ENCODE measurements at places on chromosomes 1 and 21.

DNA sequence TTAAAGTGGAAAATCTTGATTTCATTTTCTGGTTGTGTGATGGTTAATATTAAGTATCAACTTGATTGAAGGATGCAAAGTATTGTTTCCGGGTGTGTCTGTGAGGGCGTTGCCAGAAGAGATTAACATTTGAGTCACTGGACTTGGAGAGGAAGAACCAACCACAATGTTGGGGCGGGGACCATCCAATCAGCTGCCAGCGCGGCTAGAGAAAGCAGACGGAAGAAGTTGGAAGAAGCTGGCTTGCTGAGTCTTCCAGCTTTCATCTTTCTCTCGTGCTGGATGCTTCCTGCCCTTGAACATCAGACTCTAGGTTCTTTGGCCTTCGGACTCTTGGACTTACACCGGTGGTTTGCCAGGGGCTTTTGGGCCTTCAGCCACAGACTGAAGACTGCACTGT is 832.6 kb upstream of the TMPRSS15 start:
- DNase-seq, result no peak

- no peak for DNase-seq
Measured at GRCh38 chr1:185694081-185694480, 40.1 kb upstream of the HMCN1 start.

DNA sequence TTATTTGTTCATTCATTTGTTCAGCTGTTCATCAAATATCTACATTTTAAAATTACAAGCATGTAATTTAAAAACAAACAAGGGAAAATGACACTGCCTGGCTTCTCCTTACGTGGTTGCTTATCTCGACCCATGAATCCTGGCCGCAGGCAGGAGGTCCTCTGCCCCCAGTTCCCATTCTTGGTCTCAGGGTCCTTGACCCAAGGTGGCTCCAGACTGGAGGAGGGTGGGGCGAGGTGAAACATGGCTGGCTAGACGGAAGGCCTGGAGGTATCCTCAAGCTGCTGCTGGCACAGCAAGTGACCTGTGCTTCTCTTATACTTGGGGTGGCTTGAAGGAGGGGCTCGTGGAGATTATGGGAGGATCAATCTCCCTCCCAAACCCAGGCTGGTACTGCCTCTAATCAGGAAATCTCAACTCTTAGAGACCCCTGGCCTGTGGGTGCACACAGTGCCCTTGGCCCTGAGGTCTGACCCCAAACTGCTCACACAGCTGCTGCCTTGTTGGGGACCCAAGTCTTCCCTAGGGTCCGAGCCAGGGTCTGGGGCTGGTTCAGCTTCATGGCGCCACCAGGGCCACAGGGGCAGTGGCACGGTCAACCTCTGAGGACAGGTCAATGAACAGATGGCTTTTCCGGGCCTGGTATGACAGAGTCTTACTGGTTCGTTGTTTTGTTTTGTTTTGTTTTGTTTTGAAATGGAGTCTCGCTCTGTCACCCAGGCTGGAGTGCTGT is 63.7 kb downstream of the SCCPDH start:
- DNase-seq, result no peak

DNA sequence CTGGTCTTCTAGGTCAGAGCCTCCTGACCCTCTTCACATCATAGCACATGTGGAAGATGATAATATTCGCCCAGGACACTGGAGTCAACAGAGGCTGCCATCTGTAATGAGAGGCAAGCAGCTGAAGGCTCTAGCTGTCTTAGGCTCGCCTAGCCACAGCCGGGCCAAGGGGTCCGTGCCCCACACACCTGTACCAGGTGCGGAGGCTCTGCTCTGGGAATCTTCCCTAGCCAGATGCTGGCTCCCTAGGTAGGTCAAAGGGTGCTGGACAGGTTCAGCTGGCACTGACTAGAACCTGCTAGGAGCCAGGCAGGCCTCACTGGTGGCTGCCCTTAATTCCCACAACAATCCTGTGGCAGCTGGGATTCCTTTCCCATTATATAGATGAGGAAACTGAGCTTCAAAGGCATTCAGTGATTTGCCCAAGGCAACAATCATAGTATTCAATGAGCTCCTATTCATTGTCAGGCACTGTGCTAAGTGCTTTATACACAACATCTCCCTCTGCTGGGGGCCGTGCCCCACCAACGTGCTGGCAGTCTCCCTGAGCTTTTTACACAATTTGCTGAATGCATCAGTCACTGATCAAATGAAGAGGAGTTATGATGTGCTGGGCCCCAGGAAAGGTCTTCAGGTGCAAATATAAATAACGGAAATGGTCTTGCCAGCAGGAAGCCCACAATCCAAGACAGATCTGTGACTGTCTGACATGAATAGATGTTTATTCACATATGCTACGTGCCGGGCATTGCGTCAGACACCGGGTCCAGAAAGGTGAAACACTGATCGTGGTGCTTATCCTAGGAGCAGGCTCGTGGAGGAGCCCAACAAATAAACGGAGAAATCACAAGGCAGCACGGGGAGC is 58.0 kb downstream of the DDX20 start:
- no peak for DNase-seq

- no peak for DNase-seq
Measured at GRCh38 chr1:156859523-156860112, 701 bp upstream of the INSRR start.

DNA sequence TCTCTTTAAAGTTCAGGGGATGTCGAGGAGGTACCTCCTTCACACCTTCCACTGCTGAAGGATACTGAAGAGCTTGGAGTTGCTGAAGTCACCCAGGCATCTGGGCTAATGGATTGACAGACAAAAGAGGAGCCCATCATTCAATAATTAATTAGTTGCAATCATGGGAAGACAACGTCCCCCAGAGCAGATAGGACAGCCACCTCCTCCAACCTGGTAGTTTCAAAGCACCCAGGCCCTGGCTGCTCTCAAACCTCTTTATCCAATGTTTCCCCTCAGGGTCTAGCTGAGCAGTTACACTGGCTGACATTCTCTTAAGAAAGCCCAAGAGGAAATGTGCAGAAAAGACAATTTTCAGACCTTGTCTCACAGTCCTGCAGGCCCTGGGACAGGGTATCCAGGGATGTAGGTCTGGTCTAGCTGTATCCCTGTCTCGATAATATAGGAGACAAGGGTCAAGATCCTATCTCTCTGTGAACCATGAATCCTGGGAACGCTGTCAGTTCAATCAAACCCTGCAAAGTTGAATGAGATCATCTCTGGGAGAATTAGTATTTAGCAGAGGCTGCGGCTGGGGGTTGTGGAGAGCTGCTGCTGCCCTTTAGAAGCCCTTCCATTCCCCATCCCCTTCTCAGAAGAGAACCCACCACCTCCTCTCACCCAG is 1.1 kb downstream of the TSPAN2 start:
- DNase-seq, result no peak

GRCh38 chr1:84570436-84571149 is 3.6 kb downstream of the CTBS start:
- no peak for DNase-seq

DNA sequence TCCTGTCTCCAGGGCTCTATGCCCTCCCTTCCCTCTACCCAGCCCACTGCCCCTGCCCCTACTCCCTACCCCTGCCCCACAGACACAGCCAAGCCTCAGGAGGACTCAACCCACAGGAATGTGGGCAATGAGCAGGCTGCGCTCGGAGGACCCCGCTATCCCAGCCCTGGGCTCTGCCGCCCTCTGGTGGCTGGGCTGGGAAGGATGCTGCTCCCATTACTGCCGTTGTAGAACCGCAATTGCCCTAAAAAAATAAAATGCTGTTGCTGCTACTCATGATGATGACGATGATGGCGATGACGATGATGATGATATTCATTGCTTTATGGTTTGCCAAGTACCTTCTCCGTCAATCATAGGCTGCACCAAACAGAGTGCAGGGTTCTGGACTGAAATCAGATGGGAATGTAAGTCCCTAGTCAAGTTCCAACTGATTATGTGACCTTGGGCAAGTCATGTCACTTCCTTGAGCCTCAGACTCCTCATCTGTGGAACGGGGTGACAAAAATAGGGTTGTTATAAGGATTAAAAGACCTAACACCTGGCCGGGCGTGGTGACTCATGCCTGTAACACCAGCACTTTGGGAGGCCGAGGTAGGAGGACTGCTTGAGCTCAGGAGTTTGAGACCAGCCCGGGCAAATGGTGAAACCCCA is 24.6 kb downstream of the ARHGEF19 start:
- peak; percentile 69 for DNase-seq

DNA sequence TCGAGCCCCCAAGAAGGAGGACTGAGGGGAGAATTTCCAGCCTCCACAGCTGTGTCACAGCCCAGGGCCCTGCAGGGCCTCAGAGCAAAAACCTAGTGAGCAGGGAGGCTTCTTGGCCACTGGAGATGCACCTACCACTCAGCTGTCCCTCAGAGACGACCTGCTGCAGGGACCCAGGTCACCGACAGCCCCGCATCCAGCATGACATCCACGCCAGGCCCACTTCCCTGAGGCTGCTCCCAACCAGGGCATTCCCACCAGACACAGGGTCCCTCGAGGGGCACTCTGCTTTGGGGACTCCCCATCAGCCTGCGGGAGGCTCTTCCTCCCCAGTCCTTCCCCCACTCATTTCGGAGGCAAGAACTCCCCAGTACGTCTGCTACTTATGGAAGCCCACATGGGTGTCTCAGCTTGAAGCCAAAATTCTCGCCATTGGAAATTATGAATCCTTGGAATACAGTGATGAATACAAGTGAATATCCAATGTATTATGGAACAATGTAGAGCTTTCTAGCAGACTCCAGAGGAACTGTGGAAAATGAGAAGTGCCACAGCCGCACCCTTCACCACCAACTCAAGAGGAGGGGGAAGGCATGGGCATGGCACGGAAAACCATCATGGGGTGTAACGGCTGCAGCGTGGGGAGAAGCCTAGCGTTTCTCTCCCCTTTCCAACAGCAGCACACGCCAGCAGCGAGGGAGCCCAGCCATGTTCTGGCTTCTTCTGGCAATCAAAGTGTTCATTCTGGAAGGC is 6.9 kb downstream of the TFF3 start:
- no peak for DNase-seq

DNA sequence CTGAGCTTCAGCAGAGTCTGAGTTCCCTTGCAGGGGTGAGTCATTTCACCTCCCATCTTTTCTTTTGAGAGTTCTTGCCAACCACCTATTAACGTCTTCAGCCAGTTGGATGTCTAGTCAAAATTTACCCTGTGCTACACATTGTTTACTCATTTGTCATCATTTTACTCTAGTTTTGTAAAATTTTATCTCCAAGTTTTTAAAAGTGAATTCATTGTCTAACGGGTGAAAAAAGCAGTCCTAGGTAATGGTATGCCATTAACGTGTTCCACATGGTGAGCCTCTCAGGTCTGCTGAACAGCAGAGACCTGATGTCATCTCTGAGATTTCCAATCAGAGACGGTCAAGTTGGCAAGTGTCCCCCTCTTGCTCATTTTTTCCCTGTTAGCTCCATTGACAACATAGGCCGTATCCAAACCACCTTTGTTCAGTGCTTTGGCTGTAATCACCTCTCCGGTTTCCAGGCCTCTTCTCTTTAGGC is 85.4 kb downstream of the TBX15 start:
- DNase-seq, result no peak

GRCh38 chr1:221699577-221699976 is 42.3 kb downstream of the DUSP10 start:
- no peak for DNase-seq

- no peak for DNase-seq
Measured at GRCh38 chr1:172746091-172746949, 87.4 kb downstream of the FASLG start.

DNA sequence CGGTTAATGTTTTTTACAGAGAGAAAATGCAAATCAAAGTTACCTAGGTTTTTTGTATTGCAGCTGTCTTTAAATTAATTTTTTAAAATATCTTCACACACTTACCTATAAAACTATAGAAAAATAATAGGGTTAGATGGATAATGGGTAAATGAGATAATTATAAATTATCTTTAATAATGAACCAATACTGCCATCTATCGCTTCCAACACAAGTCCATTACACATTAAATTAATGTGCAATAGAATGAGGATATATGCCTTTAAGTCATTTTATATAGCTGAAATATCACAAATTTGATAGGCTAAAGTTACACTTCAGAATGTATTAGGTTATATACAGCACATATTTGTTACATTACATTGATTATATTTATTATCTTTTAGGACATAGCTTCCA is 2212.8 kb downstream of the MRPL39 start:
- DNase-seq, result no peak

DNA sequence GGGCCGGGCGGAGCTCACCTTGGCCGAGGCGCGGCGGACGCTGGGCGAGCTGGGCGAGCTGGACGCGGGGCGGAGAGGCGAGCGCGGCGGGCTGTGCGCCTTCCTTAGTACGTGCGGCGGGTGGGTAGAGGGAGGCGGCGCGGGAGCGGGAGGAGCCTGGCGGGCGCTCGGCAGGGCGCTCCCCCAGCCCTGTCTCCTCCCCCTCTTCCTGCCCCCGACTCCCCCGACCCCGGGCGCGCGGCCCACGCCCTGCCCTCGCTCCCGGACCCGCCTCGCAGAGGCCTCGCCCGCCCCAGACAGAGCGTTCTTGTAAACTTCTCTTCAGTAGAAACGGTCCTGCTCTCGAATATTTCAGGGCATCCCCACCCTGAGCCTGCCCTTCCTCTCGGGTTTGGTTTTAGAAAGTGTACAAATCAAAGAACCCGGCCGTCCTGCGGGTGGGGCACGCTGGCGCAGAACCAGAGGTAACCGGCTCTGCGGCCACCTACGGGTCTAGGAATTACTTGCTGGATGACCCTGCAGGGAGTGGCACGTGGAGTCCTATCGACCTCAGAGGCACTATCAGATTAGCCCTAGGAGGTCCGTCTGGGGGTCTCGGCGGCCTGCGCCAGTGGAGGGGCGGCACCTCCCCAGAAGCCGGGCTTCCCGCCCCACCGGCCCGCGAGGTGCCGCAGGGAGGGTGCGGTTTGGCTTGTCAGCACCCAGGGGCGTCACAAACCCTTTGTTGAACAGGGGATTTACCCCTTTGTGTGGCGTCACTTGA is at the start of gene S100A10:
Gene S100A10 (minus strand): TSS at position 126 of the 763 bp plus-strand sequence. CDS start 7,629 bp downstream, outside the sequence.
- DNase-seq, result peak; percentile 10

GRCh38 chr1:211285196-211285595 is 26.0 kb downstream of the RCOR3 start:
- DNase-seq, result no peak

DNA sequence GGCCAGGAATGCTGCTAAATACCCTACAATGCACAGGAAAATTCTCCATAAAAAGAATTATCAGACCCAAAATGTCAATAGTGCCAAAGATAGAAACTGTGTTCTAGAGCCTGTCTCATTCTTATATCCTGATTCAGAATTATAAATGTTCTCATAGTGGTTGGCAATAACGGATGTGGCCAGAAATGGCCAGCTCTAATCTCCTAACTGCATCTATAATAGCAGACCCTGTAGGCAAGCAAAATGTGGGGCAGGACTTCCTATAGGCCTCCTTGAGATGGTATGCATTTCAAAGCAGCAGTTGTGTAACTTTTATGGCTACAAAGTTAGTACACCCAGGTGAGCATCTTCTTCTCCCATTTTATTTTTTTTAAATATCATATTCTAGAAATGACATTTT is 95.9 kb upstream of the SGIP1 start:
- DNase-seq, result no peak

DNA sequence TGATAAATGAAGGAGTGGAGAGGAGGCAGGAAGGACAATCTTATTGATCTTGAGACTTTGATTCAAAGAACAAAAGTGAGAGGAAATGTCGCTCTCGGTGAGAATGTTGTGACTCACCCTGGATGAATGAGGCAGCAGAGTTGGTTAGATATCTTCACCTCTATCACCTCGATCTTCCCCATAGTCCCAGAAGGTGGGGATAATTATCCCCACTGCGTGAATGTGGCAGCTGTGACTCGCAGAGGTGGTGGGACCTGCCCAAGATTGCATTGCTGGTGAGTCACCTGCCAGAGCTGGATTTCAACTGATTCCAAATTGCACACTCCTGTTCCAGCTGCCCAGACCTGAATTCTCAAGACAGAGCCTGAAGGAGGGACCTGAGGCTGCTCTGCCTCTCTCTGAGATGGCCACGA is 105.0 kb downstream of the MATN1 start:
- DNase-seq, result no peak

GRCh38 chr21:39022035-39022434 is 161.2 kb downstream of the PSMG1 start:
- DNase-seq, result no peak

All from hypothalamus (tissue), 51 donors.